ENCODE measurements at places on chromosomes 1 and 21.

DNA sequence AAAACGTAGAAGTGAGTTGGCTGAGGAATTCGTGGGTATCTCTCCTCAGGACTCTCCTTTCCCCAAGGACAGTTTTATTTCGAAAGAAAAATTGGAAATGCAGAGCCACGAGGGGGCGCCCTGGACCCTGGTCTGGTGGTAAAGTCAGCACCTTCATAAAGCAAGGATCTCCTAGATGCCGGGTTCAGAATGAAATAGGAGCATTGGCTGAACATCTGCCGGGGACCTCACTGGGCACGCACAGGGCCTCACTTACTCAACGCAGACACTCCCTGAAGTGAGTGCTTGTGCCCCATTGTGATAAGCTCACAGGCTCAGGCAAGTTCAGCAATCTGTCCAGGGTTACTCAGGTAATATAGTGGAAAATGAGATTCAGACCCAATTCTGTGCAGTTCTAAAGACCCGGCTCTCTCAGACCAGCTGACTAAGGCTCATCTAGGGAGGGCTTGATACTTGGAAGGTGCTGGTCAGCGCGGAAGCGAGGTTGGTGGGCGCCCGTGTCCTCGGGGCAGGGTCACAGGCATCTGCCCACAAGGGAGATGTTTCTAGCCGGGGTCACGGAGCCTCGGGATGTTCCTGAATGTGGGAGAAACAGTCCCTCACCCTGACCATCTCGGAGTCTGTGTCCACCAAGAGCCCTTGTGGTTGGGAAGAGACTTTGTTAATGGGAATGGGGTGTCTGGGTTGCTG lies 55.7 kb upstream of the ETV3 start:
- DNase-seq, result peak; percentile 77

DNA sequence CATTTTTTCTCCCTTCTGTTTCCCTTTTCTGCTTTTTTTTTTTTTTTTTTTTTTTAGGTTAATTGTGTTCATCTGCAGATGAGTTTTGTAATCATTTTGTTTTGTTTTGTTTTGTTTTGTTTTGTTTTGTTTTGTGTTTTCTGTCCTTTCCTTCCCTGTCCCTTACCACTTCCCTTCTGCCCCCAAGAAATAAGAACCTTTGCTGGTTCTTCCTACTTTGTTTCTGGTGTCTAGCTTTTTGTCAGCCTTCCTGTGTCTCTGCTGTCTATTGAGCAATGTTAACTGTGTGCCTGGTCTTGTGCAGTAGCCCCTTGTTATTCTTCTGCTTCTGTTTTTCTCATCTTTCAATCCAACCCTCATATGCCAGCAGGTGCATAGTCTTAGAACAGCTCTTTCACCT lies 46.0 kb downstream of the MPZL1 start:
- DNase-seq, result no peak

- DNase-seq, result peak; percentile 100
Observed at GRCh38 chr1:225449261-225449660, 21.4 kb upstream of the LBR start.

DNA sequence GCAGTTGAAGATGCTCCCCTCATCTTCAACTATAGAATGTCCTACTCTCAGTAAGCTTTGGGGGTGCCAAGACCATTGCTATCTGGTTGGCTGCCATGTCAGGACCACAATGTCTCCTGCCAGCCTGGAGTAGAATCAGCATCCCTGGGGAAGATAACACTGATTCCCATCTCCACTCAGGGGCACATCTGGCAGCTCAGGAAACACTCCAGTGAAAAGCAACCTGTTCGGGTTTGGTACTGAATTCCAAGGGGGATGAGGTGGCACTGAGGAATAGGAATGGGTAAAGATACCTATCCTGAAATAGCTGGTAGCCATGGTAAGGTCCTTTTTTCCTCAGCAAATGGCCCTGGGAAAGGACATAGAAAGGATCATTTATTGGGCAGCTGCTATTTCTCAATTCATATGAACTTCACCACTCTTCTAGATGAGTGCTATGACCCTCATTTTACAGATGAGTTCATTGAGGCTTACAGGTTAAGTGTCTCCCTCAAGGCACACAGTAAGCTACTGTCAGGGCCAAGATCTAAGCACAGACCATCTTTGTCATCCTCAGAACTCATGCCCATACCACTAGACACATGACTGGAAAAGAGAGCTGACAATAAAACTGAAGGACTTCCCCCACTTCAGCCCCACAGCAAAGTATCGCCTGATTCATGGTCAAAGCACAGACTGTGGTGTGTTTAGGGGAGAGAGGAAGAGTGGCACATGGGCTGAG lies 31.4 kb downstream of the AK2 start:
- no peak for DNase-seq

- no peak for DNase-seq
Observed at GRCh38 chr1:15075817-15076216, 77.7 kb upstream of the TMEM51 start.

DNA sequence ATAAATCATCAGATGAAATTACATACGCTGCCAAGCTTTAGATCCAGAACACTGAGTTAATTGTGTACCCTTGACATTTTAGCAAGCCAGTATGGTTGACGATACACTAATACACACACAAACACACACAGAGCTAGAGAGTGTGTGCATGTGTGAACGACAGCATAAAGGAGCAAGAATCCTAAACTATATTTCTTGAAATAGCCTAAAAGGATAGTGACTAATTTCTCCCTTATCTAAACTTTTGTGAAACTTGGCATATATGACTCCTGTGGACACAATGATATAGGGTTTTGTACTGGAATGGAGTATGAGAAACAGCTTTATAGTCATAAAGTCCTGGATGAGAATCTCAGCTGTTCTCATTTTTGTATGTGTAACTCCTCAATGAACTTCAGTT lies 65.1 kb upstream of the DMRTA2 start:
- no peak for DNase-seq

GRCh38 chr1:152980676-152981075 lies 3.2 kb upstream of the SPRR1A start:
- no peak for DNase-seq

DNA sequence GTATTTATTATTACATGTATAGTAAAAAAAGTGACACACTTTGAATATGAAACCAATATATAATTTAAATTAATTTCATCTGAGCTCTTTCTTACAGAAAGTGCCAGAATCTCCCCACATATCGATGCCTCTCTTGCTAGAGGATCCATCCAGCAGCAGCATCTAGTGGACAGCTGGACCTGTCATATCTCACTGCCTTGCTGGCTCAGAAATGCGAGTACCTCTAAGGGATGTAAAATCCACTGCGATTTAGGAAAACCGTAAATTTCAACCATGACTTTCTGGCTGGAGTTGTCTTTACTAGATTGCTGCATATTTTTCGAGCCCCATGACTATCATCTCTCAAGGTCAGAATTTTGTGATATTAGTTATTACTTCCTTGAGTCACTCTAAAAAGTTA lies 333.8 kb downstream of the NEGR1 start:
- no peak for DNase-seq

DNA sequence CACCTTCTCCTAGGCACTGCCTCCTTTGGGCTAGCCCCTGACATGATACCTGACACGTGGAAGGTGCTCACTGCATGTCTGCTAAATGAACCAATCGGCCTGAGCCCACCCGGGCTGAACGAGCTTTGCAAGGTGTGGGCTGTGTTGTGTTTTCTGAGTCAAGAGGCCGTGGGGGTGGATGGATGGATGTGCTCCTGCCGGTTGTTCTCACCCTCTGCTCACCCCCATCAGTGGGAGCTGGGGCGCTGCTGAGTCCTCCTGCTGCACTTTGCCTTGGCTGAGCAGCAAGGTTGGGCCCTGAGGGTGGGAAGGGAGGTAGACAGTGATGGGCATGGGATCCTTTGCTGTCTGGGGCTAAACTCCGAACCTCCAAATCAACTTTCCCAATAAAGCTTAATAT lies 6.7 kb upstream of the CACNA1E start:
- DNase-seq, result no peak

- DNase-seq, result no peak
Observed at GRCh38 chr1:40717955-40718354, 26.5 kb downstream of the NFYC start.

DNA sequence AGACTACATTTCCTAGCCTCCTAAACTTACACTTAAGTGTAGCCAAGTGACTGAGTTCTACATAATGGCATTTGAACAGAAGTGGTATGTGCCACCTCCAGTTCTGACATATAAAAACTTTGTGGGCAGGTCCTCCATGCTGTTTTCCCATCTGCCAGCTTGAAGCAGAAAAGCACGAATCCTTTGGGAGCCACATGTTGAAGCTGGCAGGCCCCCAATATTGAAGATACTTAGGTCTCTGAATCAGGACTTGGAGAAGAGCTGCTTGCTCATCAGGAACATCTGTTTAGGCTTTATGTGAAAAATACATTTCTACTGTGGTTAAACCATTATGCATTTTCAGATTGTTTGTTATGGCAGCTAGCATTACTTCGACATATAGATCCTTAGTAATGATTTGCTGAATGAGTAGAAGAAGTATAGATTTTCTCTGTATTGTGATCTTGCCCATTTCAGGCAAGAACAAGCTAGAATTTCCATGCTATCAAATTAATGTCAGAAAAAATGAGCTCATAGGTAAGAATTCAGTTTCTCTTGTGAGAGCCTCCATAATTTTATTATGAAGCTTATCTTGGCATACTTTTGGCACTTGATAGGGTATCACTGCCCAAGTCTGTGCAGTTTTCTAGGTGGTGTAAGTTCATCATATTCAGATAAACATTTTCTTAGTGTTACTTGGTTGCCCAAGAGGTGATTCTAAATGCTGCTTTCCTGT lies 68.4 kb downstream of the GDAP2 start:
- no peak for DNase-seq

- no peak for DNase-seq
Observed at GRCh38 chr1:23422941-23423340, 1.6 kb downstream of the TCEA3 start.

DNA sequence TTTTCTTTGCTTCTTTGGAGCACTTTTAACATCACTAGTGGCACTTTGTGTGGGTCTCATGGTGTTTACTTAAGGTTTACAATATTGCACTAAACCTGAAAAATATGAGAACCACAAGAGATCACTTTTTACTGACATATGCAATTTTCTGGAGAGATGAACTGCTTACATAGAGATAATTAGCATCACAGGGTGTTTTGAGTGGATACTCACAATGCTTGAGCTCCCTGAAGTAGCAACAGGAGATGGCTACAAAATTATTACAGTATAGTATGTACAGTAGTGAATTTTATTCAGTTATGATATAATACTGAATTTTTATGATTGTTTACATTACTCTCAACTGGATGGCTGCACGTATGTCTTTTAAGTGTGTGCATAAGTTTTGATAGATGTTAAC lies 22.6 kb downstream of the RPRD2 start:
- no peak for DNase-seq

DNA sequence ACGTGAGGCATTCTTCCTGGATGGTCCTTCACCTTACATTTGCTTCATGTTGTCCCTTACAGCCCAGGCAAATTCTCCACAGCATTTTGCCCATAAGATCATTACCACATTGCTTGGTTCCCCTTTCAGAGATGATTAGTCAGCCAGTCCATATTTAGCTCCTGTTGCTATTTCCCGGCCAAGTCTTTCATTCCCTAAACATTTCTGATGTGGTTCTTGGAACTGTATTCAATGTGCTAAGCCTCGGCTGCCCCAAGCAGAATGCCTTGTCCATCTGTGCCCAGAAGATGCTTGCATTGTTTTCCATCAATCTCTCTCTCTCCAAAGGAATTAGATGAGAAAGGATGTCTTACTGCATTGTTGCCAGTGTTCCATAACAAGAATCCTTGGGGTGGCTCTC lies 420.9 kb upstream of the CAMK1G start:
- DNase-seq, result no peak

DNA sequence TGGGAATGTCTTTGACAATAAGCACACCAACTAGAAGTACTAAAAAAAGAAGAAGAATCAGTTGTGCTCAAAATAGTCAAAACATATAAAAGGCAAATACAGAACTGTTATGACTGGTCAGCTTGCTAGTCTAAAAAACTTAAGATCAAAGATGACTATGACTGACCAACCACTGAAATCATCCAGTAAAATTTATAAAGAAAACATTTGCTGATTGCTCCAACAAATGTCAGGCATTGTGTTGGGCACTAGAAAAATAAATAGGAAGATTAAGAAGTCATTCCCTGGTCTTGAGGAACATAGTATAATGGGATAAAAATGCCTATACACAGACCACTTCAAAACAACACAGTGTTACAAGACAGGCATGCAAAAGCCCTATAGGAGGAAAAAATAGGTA lies 9.3 kb upstream of the ANGPTL3 start:
- DNase-seq, result no peak

- no peak for DNase-seq
Observed at GRCh38 chr1:9326596-9326995, 33.9 kb downstream of the SPSB1 start.

GRCh38 chr1:42816585-42817439 lies at the start of the genes ERMAP and SVBP:
TSS of gene ERMAP (plus strand) at chr1:42817122. CDS start at chr1:42830449, 13,327 bp downstream.
TSS of gene SVBP (minus strand) at chr1:42817397. CDS start at chr1:42816544, 853 bp downstream.
- DNase-seq, result peak; percentile 84

DNA sequence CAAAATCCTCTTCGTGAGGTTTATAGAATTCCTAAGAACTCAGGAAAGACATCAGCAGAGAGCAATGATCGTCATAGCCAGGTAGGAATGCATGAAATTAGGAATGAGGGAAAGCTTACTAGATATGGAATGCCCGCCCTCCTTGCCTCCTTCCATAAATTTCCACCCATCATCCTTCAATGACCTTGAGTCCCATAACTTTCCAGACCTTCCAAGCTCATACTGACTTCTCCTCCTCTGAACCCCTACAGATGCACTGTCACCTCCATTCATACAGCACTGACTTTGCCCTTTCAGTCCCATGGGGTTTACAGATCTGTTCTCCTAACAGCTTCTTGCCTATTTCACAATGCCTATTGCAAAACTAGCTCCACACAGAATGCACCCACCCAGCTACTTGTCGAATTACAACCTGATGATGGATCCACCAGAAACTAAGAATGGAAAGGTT lies 23.8 kb upstream of the PPP1R15B start:
- DNase-seq, result peak; percentile 88

- DNase-seq, result no peak
Observed at GRCh38 chr1:182669266-182669665, 15.1 kb downstream of the RGS8 start.

DNA sequence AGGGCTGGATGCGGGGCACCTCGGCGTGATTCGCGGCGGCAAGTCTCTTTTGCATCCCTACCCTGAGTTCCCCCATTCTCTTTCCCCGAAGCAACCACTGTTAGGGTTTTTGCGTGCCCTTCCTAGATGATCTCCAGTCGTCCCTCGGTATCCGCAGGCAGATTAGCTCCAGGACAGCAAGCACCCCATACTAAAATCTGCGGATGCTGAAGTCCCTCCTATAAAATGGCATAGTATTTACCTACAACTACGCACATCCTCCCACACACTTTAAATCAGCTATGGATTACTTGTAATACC lies 22.8 kb upstream of the CFAP126 start:
- no peak for DNase-seq

- no peak for DNase-seq
Observed at GRCh38 chr1:171641076-171641864, 11.2 kb downstream of the MYOC start.

DNA sequence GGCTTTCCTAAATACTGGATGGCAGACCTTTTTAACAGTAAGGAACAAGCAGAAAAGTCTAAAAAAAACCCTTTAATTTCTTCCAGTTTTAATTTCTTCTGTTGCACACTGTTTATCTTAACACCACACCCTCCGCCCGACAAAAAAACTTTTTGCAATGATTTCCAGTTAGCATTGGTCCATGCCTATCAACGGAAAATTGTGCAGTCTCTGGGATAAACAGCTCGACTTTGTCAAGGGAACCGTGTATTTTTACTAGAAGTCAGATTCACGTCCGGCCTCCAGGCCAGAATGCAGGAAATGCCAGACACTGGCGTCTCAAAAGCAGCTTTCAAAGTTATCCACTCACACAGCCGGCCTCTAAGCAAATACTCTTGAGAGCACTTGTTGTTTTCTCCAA lies 378 bp upstream of the NUP210L start:
- no peak for DNase-seq
